AG08395 (cell line): ENCODE measurements at places on chromosomes 2 and 18.
A peak's percentile ranks its signal among the peaks of the same experiment; 100 is the strongest.

- no peak for DNase-seq
Measured at GRCh38 chr2:48715956-48716355, 39.6 kb downstream of the LHCGR start.

DNA sequence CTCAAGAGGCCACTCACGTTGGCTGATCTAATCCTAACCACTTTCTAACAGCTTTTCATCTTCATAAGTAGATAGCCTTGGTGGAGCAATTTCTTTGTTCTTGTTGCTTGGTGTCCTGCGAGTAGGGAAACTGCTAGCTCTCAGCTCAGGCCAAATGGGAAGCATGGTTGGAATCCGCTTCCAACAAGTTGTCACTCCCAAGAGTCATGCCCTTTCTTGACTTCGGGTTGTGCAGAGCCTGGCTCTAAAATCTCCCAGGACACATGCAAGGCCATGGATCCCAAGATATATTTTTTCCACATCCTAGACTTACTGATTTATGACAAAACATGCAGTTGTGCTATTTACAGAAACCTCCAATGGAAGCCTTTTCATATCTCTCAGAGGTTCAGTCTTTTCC lies 7.3 kb upstream of the MATN3 start:
- DNase-seq: no peak

GRCh38 chr18:6328621-6329010 lies 86.1 kb downstream of the L3MBTL4 start:
- no peak for DNase-seq

- DNase-seq: no peak
Measured at GRCh38 chr2:179538406-179539123, 273.9 kb upstream of the SESTD1 start.

DNA sequence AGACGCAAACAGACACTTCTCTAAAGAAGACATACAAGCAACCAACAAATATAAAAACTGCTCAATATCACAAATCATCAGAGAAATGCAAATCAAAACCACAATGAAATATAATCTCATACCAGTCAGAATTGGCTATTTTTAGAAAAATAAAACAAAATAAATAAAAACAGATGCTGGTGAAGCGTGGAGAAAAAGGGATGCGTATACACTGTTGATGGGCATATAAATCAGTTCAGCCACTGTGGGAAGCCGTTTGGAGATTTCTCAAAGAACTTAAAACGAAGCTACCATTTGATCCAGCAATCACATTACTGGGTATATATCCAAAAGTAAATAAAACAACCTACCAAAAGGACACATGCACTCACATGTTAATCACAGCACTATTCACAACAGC lies 206.2 kb downstream of the HNMT start:
- DNase-seq: no peak

GRCh38 chr2:227025510-227025909 lies 138.5 kb downstream of the COL4A4 start:
- DNase-seq: no peak

DNA sequence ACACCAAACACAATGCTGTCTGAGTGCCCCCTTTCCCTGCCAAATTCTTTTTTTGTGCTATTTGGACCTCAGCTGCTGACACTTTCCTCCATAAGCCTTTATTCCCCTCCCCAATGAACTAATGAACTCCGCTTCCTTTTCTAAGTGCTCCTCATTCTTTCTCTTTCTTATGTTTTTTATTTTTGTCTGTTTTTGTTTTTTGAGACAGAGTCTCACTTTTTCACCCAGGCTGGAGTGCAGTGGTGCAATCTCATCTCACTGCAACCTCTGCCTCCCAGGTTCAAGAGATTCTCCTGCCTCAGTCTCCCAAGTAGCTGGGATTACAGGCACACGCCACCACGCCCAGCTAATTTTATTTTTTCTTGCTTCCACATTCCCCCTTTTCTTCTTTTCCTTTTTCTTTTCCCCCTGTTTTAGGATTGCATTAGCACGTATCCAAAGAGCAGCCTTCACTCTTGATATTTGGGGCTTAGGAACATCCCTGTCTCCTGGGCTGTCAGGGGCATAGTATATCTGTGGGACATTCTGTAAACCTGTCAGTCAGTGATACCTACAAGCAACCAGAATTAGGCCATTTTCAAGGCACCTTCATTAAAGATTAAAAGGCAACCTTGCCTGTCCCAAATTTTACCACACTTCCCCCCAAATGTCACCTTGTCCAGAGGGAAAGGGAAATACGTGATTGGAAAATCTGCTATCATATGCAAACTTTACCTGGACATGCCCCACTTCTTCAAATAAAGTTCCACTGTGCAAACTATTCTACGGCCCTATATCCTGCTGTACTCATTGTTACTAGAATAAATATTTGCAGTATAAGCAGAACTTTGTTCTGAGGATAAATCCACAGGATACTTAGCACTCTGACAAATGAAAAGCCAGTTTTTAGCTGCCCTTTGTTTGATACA lies 65.1 kb upstream of the ACSL3 start:
- DNase-seq: no peak

DNA sequence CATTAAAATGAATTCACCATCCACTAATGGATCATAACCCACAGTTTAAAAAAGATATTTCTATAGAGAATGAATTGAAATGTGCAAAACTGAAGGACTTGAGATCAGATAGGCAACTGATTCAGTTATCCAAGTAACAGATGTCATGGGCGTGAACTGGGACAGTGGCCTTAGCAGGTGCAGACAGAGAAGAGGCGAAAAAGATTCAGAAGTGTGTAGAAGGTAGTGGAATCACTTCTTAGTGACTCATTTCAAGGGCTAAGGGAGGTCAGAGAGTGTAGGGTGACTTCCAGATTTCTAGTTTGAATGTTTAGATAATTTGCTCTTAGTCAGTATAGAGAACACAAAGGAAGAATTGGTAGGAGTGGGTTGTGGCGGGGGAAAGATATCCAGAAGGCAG lies 79.7 kb downstream of the EHBP1 start:
- no peak for DNase-seq

DNA sequence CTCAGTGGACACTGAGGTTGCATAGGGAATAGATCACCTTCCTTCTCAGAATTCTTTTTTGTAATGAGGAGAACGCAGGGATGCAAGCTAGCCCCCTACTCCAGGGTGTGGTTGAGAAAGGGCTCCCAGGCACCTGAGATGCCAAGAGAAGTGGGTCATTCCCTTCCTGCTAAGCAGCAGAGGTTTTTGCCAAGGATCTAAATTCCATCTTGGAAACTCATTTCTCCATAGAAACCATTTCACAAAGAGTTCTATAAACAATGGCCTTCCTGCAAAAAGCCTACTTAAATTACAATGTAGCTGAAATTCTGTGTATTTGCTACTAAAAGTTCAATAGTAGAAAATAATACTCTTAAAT lies 3.7 kb upstream of the PPP3R1 start:
- DNase-seq: peak; percentile 57

DNA sequence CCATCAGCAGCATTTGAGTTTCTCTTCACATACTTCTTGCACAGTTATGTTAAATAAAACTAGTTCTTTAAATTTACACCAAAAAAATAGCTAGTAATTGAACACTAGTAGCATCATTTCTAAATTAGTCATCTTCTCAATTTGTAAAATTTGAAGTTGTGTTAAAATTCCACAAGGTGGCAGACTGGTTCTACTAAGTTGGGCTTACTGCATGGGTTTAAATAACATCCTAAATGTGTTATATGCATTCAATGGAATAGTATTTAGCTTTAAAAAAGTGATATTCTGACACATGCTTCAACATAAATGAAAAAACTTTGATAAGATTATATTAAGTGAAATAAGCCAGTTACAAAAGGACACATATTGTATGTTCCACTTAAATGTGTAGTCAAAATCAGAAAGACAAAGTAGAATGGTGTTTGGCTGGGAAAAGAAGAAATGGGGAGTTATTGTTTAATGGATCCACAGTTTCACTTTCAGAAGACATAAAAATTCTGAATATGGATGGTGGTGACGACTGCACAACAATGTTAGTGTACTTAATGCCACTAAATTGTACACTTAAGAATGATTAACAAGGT lies 28.7 kb upstream of the RPRD1A start:
- peak; percentile 63 for DNase-seq

DNA sequence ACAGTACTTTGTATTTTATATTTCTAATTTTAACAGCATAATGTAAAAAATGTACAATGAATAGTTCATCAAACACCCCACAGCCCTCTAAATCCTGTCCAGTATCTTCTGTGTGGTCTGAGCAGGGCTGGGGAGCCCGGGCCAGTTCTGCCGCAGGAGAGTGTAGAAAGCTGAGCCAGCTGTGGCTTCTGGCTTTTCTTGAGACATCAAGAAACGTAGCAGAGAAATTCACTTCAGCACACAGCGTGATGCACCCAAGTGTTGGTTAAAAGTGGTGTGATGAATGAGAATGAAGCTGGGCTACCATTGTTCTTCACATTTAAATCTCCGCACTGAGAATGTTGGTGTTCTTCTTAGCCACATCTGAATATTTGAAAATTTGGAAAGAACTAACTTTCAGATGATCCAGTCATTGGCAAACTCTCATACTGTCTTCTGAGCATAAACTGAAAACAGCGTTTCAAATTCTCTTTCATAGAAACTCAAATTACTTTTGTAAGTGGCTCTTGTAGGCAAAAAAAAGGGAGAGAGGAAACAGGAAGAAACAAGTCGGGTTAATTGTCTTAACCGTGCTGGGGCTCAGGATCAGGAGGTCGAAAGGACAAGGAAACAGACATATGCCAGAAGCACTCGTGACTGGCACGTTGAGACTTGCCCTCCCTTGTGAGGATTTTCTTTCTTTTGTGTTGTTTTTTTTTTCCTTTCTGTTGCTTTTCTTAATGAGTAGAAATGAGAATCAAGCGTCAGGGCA lies 23.4 kb upstream of the TMEM87B start:
- DNase-seq: no peak

DNA sequence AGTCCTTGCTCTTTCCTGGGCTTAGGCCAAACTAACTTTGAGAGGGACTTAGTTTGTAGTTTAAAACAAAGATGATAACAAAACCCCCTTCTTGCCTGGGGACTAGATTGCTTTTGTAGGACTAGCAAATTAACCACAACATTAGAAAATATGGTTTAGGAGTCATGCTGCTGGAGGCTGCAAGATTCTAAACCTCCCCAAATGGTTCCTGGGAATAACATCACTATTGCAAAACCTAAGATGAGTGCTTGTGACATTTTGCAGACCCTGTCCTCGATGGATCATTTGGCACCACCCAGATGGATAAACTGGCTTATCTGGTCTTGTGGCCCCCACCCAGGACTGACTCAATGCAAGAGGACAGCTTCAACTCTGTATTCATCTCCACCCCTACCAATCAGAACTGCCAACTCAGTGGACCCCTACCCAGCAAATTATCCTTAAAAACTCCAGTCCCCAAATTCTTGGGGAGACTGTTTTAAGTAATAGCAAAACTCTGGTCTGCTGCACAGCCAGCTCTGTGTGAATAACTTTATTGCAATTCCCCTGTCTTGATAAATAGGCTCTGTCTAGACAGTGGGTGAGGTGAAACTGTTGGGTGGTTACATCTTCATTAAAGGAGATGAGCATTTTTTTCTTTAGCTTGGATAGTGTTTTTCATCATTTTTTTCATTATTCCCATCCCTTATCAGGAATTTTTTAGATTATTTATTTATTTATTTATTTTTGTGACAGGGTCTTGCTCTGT lies 58.9 kb downstream of the SPTBN1 start:
- DNase-seq: no peak

DNA sequence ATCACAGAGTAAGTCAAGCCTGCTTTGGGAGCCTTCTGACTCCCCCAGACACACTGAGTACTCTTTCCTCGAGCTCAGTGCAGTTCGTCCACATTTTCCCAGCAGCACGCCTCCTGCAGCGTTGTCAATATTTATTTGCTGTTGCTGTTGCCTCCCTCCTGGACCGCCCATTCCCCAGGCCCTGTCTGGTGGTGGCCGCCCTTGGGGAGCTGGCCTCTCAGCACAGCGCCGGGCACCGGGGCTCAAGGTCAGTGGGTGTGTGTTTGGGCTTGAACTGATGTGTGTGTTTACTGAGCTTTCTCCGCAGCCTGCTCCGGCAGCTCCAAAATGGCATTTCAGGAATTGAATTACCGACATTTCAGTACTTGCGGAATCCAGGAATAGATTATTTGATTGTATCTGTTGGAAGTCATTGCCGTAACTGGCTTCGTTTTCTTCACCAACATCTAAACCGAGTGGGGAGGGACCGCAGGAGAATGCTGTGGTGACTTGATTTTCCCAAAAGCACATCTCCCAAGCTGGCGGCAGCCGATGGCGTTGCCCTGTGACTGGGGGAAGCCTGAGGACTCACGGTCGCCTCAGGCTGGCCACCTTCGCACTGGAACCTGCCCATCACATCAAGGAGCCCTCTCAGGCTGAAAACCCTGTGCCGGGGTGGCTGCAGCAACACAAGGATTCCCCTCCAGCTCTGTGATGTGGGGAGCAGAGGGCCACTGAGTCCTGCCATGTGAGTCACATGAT lies 66.0 kb downstream of the HPCAL1 start:
- DNase-seq: no peak

DNA sequence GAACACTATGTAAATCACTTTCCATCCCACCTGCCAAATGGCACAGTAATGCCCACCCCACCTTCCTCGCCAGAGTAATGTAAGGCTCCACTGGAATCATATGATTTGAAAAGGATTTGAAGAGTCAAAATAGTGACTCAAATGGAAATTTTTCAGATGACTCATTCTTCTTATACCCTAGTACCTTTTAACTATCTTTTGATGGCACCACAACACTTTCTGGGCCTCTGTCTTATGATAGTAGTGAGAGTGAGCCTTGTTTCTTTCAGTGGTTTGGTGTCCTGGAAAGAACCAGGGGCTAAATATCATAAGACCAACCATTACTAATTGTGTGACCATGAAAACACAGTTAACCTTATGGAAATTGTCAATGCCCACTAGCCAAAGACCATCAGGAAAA lies 235.4 kb upstream of the SLC14A2 start:
- DNase-seq: no peak

DNA sequence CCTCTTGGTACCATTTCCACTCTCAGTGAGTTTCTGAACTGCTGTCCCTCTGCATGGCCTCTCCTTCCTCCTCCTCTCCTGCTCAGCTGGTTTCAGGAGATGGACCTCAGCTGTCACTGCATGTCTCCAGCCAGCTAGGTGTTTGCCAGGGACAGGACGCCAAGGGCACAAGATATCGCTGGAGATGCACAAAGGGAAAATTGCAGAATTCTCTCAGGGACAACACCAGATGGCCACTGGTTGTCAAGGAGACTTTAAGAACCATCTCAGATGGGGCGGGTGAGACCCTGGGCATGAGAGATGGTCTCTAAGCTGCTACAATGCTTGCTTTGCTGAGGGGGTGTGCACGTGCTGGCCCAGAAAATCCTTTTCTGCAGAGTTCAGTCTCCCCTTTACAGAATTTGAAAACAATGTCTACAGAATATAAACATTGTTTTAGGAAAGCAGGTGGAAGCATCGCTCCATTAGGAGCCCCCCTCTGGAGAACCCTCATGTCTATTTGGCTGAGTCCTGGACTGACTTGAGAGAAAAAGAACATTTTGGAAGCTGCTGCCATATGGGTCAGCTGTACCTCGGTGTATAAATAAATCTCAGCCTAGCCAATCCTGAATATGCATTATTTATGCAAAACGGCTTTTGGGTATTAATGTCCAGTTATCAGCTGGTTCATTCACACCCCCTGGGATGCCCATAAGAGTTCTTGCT lies 57.8 kb upstream of the SPP2 start:
- no peak for DNase-seq

GRCh38 chr18:59640721-59641120 lies 56.5 kb downstream of the CCBE1 start:
- no peak for DNase-seq

GRCh38 chr2:173076581-173077345 lies 1.1 kb downstream of the MAP3K20 start:
- DNase-seq: peak; percentile 14

- no peak for DNase-seq
Measured at GRCh38 chr2:219916726-219917440, 289.5 kb downstream of the SLC4A3 start.

GRCh38 chr2:59297816-59298215 lies 1056.7 kb upstream of the FANCL start:
- no peak for DNase-seq
